ENCODE measurements at places on chromosomes 7 and 10.
A peak's percentile ranks its signal among the peaks of the same experiment; 100 is the strongest.

- no peak for DNase-seq
These were observed 24.0 kb downstream of the BZW2 start for GRCh38 chr7:16670021-16670420.

DNA sequence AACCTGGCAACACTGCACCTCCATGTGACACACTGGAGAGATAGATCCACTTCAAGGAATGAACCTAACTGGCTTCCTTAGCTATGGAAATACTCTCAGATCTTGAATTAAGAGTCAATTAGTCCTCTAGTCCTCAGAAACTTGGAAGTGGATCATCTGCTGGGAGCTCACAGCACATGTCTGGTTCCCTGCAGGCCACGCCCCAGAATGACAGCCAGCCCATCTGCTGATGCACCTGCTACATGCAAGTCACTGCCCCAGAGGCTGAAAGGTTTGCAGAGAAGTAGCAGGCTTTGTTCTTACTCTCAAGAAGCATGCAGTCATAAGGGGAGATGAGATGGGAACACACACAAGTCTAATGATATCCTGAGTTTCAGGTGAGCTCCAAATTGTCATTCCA lies 275.9 kb downstream of the SKAP2 start:
- DNase-seq, result no peak

DNA sequence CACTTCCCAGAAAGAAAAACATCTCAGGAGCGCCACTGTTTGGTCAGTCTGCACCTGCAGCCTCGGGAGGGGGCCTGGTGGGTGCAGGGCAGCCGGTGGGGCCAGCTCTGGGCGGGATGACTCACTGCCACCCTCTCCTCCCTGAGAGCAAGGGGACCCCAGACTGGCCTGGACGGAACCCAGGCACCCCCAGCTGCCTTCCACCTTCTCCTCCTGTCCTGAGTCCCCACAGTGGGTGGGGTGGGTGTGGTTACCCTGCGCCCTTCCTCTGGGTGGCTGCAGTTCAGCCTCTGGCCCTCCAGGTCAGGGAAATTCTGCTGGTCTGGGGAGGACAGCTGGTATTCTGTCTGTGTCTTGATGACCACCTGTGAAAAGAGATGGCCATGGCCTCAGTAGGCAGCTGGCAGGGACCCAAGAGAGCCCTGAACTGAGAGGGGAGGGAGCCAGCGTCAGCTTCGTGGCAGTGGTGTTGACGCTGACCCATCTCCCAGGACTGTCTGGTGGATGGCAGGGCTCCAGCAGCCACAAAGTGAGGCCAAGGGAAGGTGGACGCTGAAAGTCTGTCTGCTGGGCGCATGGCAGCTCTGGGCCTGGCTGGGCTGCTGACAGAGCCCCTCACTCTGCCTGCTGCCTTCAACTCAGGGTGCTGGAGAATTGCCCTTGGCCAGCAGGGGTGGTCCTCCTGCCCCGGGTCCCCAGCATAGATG lies 8.9 kb downstream of the CALY start:
- DNase-seq, result no peak

DNA sequence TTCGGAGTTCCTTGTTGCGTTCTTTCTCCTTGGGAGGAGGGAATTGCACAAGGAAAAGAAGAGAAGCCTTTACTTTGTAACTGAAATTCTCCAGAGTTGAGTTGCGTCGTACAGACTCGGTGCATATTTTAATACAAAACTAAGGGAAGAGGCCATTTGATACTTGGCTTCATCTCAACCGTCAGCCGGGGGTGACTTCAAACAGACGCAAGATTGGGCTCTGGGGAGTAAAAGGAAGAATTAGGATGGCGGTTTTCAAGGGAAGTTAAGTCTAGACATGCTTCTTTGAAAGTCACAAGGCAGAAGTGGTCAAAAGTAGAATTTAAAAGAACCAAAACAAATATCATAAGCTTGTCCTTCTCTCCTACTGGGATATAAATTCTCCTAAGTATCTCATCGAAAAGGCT lies 1.6 kb downstream of the PRR15 start:
- no peak for DNase-seq

GRCh38 chr10:33878238-33878786 lies 543.8 kb upstream of the NRP1 start:
- DNase-seq, result no peak

GRCh38 chr7:34396437-34397064 lies 261.5 kb upstream of the NPSR1 start:
- no peak for DNase-seq

- no peak for DNase-seq
These were observed 13.9 kb upstream of the TECTB start for GRCh38 chr10:112269266-112269665.

GRCh38 chr7:15033039-15033438 lies 130.5 kb upstream of the DGKB start:
- DNase-seq, result no peak

DNA sequence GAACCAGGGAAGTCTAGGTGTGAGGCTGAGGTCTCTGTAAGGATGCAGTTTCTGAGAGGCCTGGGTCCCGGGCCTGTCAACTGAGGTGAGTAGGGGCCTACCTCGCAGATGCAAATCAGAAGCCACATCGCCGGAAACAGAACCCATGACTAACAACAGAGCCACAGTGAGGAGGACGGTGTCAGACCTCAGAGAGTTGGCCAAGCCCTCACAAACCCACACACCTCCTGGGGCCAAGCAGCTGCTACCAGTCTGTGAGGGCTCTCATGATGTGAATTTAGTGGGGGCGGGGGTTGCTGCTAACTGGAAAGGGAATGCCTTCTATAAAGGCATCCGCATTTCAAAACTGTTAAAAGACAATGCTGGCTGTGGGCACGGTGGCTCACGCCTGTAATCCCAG lies 103.0 kb downstream of the COBL start:
- no peak for DNase-seq

- no peak for DNase-seq
These were observed 309.2 kb downstream of the FGFR2 start for GRCh38 chr10:121288864-121289661.

GRCh38 chr7:69349291-69349690 lies 249.0 kb upstream of the AUTS2 start:
- no peak for DNase-seq

GRCh38 chr7:19752020-19752419 lies 21.4 kb downstream of the TMEM196 start:
- DNase-seq, result no peak

- no peak for DNase-seq
These were observed 594.9 kb upstream of the IGFBP3 start for GRCh38 chr7:46515844-46516590.

DNA sequence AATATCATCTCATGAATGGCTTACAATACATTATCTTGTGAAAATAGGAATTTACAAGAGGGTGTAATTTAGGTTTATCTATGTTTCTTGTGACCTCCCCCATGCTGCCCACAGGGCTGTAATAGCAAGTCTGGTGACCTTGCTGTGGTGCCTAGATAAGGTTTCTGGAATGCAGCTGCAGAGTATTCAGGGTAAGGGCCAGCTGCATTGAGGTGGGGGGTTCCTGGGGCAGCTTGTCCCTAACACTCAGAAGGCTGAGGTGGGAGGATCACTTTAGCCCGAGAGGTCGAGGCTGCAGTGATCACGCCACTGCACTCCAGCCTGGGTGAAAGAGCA lies 5.3 kb upstream of the DHTKD1 start:
- DNase-seq, result no peak

- no peak for DNase-seq
These were observed 2.6 kb downstream of the HYCC1 start for GRCh38 chr7:23011222-23011924.

DNA sequence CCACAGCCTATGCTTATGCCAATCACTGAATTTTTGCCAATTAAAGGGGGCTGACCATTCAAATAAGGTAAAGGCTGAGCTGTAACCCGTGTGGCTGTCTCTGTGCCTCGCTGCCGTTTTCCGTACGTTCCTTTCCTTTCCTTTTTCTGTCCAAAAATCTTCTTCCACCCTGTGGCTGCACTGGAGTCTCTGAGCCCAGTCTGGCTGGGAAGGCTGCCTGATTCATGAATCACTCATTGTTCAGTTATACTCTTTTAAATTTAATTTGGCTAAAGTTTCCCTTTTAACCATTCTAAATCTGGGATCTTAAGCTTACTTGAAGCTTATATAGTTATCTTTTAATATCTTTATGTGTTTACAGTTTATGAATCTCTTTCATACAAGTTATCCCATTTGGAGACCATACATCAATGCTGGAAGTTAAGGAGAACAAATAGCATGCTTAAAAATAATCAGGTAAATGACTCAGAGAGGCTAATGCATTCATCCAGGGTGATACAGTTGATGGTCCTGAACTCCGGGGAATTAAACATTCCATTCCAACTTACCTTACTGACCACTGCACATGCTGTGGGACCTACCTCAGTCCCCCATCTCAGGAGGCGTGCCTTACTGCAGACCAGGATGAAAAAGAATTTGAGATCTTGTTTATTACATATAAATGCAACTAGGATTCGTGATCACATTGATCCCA lies 385.3 kb upstream of the ADARB2 start:
- no peak for DNase-seq

GRCh38 chr7:112184455-112184854 lies 21.7 kb downstream of the DOCK4 start:
- DNase-seq, result no peak

DNA sequence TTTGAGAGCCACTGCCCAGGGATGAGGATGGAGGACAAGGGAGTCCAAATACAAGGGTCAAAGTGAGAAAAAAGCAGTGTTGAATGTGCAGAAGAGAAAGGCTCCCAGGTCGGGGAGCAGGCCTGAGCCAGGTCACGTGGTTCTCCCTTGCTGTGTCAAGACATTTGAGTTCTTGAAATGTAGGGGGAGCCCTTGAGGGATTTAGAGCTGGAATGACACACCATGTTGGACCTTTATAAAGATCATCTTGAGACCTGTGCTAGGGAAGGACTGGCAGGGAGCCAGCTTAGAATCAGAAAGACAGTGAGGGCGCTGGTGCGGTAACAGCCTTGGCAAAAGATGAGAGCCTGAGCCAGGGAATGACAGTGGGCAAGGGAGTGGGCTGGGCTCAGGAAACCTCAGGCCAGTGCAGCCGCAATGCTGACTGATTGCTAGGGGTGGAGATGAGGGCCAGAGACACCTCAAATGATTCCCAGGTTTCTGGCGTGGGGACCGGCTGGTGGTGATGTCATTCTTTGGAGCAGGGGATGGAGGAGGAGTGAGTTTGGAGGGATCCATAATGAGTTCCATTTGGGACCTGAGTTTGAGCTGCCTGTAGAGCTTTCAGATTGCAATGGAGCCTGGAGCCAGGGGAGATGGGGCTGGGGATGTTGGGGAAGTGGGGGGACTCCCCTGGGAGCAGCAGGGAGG lies 120.1 kb downstream of the PTPN20 start:
- DNase-seq, result no peak

DNA sequence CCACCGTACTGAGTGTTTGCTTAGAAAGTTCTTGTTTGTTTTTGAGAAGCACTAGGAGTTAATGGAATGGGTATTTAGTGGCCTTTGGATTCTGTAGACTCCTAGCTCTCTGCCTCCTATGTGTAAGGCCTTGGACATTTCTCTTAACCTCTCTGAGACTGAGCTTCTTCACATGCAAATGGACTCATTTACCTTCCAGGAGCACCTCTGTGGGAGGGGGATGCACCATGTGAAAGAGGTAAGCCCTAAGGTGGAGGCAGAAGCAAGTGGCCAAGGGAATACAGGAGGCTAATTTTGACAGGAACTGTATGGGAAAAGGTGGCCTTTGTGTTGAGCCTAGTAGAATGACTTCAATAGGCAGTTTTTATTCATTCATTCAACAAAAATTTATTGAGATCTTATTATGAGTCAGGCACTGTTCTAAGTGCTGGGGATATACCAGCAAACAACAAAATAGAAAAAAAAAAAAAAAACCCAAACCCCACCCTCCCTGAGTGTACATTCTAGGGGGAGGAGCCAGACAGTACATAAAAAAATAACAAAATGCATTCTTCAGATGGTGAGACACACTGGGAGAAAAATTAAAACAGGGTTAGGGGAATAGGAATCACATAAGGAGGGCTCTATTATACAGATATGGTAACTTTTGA lies 9.2 kb upstream of the EPHA1 start:
- DNase-seq, result no peak

- peak; percentile 36 for DNase-seq
These were observed 119.8 kb downstream of the NKX6-2 start for GRCh38 chr10:132665946-132666704.

DNA sequence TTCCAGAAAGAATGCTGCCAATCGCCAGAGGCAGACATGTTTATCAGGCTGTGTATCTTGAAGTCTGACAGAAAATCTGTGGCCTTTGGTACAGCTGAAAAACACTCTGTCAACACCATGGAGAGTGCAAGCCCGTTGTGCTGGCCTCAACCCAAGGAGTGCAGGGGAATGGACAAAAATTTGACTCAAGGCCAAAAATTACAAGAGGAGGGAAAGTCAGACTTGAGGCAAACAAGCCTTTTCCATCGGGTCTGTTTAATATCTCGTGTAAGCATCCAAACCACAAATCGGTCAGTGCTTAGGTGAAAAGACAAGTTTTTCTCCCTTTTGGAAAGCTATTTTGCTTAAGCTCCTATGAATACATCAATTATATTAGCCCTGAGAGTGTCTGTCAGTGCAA lies 305.3 kb upstream of the NFE2L3 start:
- no peak for DNase-seq

- DNase-seq, result no peak
These were observed 498.3 kb downstream of the GFRA1 start for GRCh38 chr10:115774721-115775120.

GRCh38 chr10:78212786-78213175 lies 179.1 kb downstream of the RPS24 start:
- no peak for DNase-seq

DNA sequence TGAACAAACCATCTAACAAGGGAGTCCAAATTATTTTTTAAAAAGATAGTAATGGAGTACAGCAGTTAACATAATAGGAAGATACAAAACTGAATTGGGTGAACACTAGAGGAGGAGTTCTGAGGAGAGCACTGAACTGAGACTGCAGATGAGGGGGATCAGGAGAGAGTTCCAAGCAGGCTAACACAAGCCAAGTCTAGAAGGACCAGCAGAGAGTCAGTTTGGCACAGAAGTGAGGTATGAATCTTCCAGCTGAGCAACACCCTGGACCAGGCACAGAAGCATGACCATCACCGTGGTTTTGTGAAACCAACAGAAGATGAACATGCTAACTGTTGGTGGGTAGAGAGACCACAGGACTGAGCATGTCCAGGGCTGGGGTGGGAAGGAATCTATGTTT lies 30.8 kb upstream of the PLCE1 start:
- no peak for DNase-seq

- DNase-seq, result no peak
These were observed 554.4 kb upstream of the SORCS1 start for GRCh38 chr10:107718864-107719263.

- no peak for DNase-seq
These were observed 16.0 kb downstream of the RNF32 start for GRCh38 chr7:156656598-156656997.

GRCh38 chr7:70660154-70660818 lies 471.7 kb upstream of the GALNT17 start:
- DNase-seq, result no peak

- no peak for DNase-seq
These were observed 8.0 kb upstream of the DMTF1 start for GRCh38 chr7:87144173-87144657.
